ENCODE measurements at places on chromosomes 3 and 15.

DNA sequence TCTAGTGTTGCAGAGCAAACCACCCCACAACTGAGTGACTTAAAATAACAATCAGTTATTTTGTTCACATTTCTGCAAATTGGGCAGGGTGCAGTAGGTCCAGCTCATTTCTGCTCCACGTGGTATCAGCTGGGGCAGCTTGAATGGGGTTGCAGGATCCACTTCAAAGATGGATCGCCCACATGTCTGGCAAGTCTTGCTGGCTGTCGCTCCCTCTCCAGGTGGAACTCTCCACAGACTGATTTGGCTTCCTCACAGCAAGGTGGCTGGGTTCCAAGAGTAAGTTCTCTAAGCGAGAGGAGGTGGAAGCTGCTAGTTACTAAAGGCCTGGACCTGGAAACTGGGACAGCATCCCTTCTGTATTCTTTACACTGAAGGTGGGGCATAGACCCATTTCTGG lies 213.3 kb downstream of the SLC9A9 start:
- DNase-seq: no peak

GRCh38 chr15:37877851-37878741 lies 56.3 kb upstream of the TMCO5A start:
- DNase-seq: no peak

- DNase-seq: no peak
These were observed 1.9 kb upstream of the CHST14 start for GRCh38 chr15:40468898-40469331.

GRCh38 chr3:8532251-8532871 lies 30.7 kb downstream of the LMCD1 start:
- no peak for DNase-seq

- no peak for DNase-seq
These were observed 11.5 kb upstream of the CCR9 start for GRCh38 chr3:45874677-45875346.

DNA sequence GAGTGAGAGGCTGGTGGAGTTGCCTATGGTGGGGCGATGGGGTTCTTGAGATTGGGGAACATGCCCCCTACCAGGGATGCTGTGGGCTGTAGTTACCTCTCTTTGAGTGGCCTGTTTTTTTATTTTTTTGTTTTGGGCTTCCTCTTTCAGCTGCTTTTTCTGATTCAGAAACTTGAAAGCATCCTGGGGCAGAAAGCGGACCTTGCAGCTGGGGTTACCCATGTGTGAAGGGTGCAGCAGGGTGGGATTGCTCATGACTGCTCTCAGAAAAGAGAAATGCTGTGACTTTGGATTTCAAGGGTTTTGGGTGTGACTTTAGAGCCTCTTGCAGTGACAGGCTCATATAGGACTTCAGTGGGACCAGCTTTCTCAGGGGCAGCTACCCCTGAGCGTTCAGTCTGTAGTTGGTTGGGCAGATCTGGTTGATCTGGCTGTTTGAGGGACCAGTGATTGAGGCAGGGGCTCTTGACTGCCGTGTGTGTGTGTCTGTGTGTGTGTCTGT lies 1.8 kb downstream of the LIMD1 start:
- DNase-seq: peak; percentile 31

DNA sequence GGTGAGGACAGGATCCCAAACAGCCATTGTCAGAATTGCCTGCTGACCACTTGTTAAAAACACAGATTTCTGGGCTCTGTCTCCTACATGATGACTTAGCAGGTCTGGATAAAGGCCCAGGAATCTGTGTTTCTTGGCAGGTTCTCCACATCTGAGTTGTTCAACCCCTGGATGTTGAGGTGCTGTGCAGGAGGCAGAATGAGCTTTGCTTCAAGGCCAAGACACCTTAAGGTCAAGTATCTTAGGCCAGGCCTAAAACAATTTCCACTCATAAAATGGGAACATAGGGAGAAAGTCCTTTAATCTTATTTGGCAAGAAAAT lies 678.7 kb upstream of the CFAP20DC start:
- DNase-seq: no peak

DNA sequence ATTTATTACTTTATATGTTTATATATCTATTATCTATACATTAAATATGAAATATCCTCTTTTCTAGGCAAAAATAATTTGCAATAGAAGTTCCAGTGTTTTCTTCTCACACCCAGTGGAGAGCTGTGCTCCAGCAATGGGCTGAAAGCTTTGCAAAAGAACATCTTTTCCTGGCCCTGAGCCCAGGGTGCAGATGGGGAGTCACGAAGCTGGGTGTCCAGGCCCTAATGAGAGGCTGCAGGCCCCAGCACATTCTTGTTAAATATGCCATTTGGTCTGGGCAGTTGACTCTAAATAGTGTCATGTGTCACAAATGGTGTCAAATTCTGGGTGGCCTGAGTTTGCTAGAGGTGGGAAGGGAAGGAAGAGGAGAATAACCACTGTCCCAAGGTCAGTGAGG lies 5.7 kb downstream of the NTRK3 start:
- no peak for DNase-seq

- no peak for DNase-seq
These were observed 72.4 kb downstream of the RHCG start for GRCh38 chr15:89423981-89424380.

DNA sequence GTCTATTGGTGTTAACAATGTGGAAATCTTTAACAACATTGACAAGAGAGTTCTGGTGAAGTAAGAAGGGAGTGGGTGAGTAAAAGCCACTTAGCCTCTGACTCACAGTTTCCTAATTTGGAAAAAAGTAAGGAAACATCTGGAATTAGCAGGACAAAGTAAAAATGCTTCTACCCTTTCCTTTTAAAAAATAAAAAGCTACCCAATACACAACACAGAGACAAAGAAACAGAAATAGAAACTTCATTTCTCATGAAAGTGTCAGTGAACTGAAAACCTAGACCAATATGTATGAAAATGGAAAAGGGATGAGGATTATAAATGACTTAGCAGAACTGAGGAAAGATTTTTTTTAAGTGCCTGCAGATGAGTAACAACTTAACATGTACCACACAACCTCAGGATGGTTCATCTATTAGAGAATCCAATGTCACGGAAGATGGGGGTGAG lies 65.4 kb downstream of the SSR3 start:
- DNase-seq: no peak

GRCh38 chr3:73848173-73848906 lies 223.6 kb upstream of the PDZRN3 start:
- no peak for DNase-seq

DNA sequence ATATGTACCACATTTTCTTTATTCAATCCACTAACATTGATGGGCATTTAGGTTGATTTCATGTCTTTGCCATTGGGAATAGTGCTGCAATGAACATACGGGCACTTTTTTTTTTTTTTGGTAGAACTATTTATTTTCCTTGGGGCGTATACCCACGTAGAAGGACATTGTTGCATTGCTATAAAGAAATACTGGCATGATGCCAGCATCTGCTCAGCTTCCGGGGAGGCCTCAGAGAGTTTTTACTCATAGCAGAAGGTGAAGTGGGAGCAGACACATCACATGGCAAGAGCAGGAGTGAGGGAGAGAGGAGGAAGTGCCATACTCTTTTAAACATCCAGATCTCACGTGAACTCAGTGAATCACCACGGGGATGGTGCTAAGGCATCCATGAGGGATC lies 197.0 kb downstream of the SQOR start:
- DNase-seq: no peak

GRCh38 chr3:58668247-58668646 lies 1.7 kb upstream of the FAM3D start:
- no peak for DNase-seq

GRCh38 chr3:159323848-159324247 lies 522.0 kb downstream of the MFSD1 start:
- no peak for DNase-seq

- DNase-seq: no peak
These were observed 30.8 kb upstream of the SLC25A36 start for GRCh38 chr3:140910860-140911259.

- no peak for DNase-seq
These were observed 51.0 kb upstream of the FURIN start for GRCh38 chr15:90817117-90818057.

GRCh38 chr15:41987246-41987924 lies 15.0 kb upstream of the EHD4 start:
- DNase-seq: no peak

DNA sequence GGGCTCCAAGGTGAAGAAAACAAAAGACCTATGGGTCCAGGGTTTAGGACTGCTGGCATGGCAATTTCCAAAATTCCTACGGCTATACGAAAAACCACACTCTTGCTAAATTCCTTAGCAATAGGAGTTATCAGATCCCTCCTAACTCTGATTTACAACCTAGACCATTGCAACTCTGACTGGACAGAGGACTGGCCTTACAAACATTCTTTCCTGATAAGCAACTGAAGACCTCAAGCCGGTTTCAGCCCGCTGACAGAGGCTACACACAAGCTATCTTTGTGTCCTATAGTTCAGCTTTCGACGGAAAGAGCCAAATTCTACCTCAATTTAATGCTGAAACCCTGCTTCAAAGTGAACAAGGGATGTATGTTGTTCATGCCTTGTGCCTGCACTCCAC lies 38.3 kb upstream of the AGBL1 start:
- DNase-seq: no peak

DNA sequence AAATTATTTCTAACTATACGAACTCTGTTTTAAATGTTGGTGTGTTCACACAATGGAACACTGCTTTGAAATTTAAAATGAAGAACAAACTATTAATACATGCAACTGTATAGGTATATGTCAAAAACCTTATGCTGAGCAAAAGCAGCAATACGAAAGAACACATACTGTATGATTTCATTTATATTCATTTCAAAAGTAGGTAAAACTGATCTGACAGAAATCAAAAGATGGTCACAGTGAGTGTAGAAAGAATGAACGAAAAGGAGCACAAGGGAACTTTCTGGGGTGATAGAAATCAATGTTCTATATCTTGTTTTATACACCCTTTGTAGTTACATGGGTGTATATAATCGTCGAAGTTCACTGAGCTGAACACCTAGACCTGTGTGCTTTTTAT lies 12.6 kb downstream of the ATP8B4 start:
- DNase-seq: no peak

- DNase-seq: no peak
These were observed 97.5 kb downstream of the SLC49A4 start for GRCh38 chr3:122892118-122892960.

- no peak for DNase-seq
These were observed 225.2 kb upstream of the RGMA start for GRCh38 chr15:93314245-93314644.

- DNase-seq: peak; percentile 76
These were observed 1.8 kb downstream of the PSTPIP1 start for GRCh38 chr15:76996526-76997401.

GRCh38 chr3:128874481-128875180 lies 4.8 kb upstream of the ACAD9 start:
- DNase-seq: no peak

DNA sequence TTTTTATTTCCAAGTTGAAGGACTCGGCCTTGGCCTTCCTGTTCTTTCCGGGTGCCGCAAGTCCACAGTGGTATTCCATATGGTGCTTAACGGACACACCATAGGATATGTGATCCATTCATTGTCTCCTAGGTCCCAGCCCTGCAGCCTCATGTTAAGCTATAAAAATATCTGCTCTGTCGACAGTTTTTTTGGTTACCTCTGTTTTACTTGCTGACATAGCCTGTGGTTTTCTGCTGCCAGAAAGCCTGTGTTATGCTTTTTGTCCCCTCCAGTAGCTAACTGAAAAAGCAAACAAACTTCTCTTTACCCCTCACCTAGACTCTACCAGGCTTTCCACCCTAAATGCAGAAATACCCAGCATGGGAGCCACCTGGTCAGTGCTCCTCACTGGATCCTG lies 5.3 kb downstream of the INAFM2 start:
- DNase-seq: no peak

DNA sequence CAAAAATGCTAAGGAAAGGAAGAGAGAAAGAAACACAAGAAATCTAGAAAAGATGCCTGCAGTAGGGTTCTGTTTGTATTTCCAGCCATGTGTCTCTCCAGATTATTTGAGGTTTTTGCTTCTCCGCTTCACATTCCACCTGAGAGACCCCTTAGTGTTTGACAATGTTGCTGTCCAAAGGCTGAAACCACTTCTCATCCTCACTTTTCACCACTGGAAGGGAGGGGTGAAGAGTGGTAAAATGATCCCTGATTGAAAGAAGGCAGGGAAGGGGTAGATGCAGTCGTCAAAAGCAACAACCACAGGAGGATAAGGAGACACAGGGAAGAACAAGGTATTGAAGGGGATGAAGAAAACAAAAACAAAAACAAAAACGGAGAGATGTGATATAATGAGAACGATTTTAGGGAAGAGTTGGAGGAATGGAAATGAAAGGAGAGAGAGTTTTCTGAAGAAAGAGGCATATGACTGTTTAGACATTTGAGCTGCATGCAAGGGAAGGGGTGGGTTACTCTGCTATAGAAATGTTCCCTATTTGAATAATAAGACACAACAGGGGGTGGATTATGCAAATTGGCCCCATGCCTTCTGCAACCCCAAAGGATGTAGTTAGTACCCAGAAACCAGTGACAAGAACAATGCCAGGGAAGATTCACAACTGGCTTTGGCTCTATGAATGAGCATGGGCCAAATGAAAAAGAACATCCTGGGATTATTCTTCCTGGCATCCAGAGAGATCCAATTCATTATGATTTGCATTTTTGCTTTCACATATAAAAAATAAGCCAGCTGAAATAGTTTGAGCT lies 235.9 kb downstream of the GAP43 start:
- no peak for DNase-seq

All from stimulated activated naive CD8-positive, alpha-beta T cell treated with anti-CD3 and anti-CD28 coated beads, Interleukin-15, Interleukin-2, amounts not matched to agents 100 U/mL and 50 U/mL, for 24 hours (primary cell).